ENCODE measurements at places on chromosomes 11 and 22. TPM values are rescaled to one million over a fixed set of nuclear protein-coding genes. Genes with fewer than 3 reads are reported as not detected.

RIMBP3B gene
- not detected for total RNA-seq

BDNF gene
- total RNA-seq: 2.5 TPM

APOBEC3B gene
- total RNA-seq: 1.5 TPM

DNAJB7 gene
- total RNA-seq: not detected

DNA sequence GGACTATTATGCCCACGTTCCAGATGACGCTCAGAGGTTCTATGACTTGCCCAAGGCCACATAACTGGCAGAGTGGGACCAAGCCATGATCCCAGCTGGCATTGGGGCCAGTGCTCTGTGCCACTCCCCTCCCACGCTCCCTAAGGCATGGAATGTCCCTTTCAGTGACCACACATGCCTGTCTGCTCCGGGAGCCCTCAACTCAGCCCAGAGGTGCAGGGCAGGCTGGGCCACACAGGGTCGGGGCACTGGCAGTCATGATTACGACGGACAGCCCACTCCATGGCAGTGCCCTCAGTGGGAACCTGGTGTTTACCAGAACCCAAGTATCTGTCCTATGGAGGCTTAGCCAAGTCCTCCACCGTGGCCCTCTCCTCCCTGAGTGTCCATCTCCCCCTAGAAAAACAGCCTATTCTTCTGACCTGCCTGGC lies 10.0 kb downstream of the RHBDD3 start:
- H3K27me3 ChIP-seq: no peaks in the 10 kb centered on the region
- no peak for DNase-seq
- no peaks in the 10 kb centered on the region for H3K36me3 ChIP-seq
- no peak overlapping the region for H3K4me3 ChIP-seq

- H3K4me1 ChIP-seq: no peaks in the 10 kb centered on the region
- H3K27me3 ChIP-seq: peaks cover 11% of the 10 kb centered on the region
- no peak overlapping the region for H3K27ac ChIP-seq
- DNase-seq: no peak
- no peak overlapping the region for H3K4me3 ChIP-seq
Measured at GRCh38 chr11:131370901-131371790, 731 bp downstream of the NTM start.
